H7 (cell line): ENCODE measurements at places on chromosomes 4 and X.
A peak's percentile ranks its signal among the peaks of the same experiment; 100 is the strongest.

- DNase-seq, result no peak
Observed at GRCh38 chr4:8494218-8494617, 53.6 kb downstream of the TRMT44 start.

GRCh38 chrX:136538811-136539210 is 6.8 kb downstream of the VGLL1 start:
- DNase-seq, result no peak

GRCh38 chrX:39883666-39884065 is 214.1 kb downstream of the BCOR start:
- no peak for DNase-seq

DNA sequence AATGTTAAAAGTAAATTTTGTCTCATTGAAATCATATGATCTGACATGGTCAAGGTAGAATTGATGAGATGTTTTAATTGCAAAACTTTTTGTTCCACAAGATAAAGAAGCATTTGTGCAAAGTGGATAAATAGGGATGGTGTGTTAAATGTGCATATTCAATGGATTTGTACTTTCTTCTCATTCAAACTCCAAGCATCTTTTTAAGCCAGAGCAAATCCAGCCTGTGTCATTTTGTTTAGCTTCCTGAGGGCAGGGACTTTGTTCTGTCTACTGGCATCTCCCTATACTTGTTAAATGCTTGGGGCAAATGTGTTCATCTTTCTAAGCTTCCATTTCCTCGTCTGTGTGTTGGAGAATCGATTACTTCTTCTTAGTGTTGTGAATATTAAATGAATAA is 200.3 kb downstream of the SLIT2 start:
- DNase-seq, result no peak

DNA sequence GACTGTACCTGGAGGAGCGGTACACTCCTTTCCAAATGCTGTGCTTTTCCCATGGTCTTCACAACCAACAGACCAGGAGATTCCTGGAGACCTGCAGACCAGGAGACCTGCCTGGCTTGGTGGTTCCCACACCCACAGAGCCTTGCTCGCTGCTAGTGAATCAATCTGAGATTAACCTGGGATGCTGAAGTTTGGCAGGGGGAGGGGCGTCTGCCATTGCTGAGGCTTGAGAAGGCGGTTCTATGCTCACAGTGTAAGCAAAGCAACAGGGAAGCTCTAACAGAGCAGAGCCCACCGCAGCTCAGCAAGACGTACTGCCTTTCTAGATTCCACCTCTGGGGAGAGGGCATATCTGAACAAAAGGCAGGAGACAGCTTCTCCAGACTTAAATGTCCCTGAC is 34.5 kb upstream of the FAAH2 start:
- DNase-seq, result no peak

- DNase-seq, result no peak
Observed at GRCh38 chr4:67436742-67437141, 108.6 kb downstream of the CENPC start.

- peak; percentile 78 for DNase-seq
Observed at GRCh38 chrX:83508006-83508405, at the start of gene POU3F4. POU3F4 (plus strand) TSS chrX:83508290; CDS start chrX:83508325, 35 bp downstream.

GRCh38 chrX:138710866-138711341 is 613 bp downstream of the FGF13 start:
- DNase-seq, result peak; percentile 72

DNA sequence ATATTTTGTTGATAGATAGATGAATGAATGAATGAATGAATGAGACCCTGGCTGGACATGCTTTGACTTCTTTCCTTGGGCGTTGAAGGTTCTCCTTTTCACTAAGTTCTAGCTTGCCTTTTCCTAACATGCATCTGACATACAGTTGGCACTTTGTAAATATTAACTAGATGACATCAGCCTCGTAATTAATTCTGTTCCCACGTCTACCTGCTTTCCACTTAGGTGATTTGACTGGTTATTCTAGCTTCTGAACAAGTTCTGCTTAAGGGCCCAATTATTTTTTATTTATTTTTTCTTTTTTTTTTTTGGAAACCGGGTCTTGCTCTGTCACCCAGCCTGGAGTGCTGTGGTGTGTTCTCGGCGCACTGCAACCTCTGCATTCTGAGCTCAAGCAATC is 13.9 kb upstream of the RASL11B start:
- DNase-seq, result no peak

- DNase-seq, result peak; percentile 4
Observed at GRCh38 chrX:3485727-3486126, 139.3 kb upstream of the MXRA5 start.

DNA sequence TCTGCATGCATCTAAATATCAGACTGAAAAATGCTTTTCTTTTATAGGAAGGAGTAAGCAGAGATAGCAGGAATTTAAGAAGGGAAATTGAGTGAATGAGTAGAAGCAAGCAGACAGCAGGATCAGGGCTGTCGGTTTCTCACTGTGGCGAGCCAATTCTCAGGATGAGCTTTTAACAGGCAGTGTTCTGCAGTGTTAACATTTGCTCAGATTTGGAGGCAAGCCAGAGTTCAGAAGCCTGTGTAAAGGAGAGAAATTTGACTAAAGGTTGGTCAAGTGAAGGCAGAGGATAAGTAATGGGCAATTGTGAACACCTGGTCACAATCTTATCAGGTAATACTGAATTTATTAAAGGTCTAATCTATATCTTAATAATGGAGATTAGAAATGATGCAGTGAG is 133.3 kb upstream of the MAGEB16 start:
- no peak for DNase-seq

DNA sequence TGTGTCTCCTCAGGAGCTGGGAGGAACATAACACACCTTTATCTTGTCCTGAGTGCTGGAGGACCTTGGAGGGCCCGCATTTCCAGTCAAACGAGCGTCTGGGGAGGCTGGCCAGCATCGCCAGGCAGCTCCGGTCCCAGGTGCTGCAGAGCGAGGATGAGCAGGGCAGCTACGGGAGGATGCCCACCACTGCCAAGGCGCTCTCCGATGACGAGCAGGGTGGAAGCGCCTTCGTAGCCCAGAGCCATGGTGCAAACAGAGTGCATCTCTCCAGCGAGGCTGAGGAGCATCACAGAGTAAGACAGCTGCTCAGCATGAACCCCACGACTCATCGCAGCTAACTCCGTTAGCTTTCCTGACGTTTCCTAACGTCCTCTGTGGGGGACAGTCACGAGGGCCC is 430 bp downstream of the TRIML1 start:
- DNase-seq, result peak; percentile 36

DNA sequence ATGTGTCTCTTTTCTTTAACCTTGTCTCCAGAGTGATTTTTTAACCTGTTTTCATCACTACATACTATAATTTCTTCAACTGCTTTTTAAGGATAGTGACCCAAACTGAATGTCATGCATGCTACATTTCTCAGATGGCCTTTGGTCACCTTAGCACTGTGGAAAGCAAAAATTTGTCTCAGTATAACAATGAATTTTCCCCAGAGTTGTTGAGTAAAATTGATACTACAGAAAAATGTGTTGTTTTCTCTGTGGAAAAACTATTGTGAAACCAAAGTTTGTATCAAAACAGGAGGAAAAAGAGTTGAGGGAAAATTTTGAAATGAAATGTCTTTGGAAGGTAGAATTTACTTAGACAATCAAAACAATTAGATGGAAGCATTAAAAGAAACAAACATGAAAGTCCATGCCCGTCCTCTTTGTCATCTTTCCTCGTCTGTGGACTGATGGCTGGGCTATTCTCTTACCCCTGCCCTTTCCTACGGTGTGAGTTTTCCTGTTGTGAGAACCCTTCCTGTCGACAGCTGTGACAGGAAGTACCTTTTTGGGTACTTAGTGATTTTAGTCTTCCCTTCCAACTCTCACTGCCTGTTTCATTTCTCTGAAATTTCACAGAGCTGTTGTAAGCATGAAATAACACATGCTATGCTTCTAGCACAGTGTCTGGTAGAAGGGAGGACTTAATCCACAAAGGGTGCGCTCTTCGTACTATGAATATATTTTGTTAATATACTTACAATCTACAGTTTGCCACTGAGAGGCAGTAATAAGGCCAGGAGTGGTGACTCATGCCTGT is 50.8 kb downstream of the LRP2BP start:
- DNase-seq, result no peak

DNA sequence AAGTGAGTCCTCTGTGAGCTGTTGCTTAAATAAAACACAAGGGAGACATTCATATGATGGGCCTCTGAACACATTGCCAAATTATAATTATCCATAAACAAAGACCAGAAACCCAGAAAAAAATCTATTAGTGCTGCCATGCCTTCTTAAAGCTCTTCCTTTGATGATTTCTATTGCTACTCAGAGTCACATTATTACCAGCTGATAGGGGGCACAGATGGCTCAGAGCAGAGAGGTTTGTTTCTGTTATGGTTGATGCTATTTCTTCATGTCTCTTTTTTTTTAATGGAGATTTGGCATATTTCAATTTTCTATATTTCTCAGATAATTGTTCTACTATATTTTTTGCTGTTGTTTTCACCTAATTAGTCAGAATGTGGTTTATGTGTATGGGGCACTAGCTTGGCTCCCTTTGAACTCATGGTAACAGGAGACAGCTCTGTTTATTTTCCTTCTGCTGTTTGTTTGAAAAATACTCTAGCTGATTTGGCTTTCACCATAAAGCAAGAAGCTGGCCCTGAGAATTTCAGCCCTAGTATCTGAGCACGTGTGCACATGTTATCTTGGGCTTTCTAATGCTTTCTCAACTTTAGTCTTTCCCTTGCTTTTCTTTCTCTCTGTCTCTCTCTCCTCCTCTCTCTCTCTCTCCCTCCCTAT is 568.8 kb downstream of the PPARGC1A start:
- no peak for DNase-seq

- no peak for DNase-seq
Observed at GRCh38 chr4:186019269-186019668, 49.7 kb upstream of the TLR3 start.

DNA sequence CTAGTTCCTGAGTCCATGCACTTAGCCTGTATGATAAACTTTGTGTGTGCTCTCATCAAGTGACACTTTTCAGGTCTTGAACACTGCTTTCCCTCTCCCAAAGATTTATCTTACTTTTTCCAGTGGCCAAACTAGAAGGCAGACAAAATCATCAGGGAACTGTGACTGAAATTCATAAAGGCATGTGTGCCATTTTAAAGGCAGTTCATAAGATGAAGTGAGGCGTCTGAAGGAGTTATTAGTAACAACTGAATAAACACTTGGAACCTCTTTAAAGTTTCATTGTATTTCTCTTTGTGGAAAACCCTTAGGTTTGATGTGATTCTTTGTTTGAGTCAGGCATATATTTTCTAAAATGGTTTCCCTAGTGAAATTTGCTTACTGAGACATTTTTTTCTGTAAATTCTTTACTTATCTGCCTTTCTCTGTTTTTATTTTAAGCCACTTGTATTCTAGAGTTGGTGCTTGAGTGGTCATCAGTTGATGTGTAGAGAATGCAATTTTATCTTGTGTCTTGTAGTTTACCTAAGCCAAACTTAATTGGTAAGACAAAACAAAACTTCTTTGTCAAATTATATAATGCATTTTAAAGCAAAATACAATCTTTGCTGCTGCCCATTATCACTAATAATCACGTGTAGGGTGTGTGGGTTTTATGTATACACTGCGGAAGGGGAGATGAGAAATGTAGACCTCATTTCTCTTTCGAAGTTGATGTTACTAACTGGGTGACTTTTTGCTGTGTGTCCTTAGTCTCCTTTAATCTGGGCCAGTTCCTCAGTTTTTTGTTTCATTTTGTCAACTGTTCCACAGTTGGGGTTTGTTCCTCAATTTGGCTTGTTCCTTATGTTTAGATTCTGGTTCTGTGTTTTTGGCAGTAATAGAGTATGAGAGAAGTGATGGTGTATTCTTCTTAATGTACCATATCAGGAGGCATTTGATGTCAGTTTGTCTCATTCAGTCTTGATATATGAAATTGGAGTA is 56.8 kb downstream of the RBPJ start:
- no peak for DNase-seq

DNA sequence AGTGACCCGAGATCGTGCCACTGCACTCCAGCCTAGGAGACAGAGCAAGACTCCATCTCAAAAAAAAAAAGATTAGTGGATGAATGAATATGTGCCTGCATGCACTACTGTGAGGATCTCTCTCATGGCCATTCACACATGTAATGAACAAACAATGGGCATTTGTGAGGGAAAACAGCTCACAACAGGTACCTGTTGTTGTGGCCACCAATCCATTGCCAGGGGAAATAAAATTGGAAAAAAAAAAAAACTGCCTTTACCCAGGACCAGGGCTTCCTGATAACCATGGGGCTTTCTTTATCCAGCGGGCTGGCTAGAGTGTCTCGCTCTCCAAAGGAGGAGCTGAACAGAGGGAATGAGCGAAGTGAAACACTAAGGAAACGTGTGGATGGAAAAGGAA is 7.4 kb downstream of the SCD5 start:
- no peak for DNase-seq
